ENCODE measurements at places on chromosomes 1 and 21.

DNA sequence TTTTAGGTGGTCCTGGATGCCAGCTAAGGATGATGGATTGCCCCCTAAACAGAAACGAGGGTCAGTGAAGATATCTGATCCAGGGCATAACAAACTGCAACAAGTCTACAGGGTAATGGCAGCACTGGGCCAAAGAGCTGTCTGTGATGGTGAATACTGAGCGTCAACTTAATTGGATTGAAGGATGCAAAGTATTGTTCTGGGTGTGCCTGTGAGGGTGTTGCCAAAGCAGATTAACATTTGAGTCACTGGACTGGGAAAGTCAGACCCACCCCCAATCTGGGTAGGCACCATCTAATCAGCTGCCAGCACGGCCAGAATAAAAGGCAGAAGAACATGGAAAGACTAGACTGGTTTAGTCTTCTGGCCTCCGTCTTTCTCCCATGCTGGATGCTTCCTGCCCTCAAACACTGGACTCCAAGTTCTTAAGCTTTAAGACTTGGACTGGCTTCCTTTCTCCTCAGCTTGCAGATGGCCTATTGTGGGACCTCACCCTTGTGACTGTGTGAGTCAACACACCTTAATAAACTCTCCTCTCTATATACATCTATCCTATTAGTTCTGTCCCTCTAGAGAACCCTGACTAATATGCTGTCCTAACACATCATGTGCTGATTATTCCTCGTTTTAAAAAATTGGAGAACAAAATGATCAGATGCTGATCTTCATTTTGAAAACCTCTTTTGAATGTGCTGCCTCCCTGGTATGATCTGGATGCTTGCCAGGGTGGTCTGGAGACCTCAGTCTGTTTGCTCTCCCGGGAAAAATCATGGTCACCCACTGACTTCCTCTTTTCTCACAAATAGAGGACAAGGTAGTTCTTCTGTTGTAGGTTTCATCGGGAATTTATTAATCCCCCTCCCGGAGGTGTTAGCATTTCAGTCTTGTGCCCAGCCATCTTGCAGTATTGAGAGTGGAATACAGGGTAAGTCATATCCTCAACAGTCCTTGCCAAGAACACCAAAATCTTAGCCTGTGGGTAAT is 234.7 kb downstream of the SETD4 start:
- no peak for DNase-seq

DNA sequence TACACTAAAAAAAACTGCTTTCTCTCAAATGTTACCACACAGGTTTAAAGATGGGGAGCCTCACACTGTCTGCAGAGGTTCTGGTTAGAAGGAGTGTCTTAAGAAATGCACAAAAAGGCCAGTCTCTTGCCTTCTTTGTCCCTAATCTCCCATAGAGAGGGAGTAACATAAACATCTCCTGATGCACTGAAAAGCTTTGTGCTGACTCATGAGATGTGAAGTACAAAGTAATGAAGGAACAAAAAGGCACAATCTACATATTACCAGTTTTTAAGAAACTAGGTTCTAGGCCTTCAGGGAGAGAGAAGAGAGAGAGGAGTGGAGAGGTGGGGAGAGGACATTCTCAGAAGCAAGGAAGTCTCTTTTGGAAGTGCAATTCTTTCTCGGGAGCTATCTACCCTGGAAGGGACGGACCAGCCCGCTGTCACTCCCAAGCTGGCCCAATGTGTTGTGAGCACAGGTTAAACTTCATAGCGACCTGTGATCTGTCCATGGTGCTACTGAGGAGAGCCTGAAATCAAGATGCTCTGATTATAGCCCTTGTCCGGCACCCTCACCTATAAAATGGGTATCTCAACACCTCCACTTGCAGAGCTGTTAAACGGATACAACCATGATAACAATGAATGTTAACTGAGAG is 458.1 kb downstream of the DISC1 start:
- no peak for DNase-seq

- peak; percentile 67 for DNase-seq
Observed at GRCh38 chr1:51192213-51192843, 43.7 kb upstream of the RNF11 start.

DNA sequence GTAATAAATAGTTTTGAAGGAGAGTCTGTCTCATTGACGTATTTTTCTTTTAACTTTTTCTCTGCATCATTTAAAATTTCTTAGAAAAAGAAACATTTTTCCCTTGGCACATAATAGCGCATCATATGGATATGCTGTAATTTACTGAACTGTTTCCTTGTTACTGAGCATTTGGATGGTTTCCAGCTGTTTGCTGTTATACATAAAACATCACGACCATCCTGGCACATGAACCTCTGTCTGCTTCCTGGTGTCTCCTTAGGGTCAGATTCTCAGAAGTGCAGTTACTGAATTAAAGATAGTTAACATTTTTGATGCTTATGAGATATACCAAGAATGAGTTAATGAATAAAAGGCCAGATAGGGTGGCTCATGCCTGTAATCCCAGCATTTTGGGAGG is 67.2 kb downstream of the BACE2 start:
- DNase-seq = no peak

- DNase-seq = no peak
Observed at GRCh38 chr1:85146972-85147359, 53.9 kb downstream of the SYDE2 start.

GRCh38 chr1:186231861-186232436 is 143.1 kb downstream of the TPR start:
- no peak for DNase-seq

GRCh38 chr1:67484492-67484891 is 54.3 kb upstream of the SERBP1 start:
- no peak for DNase-seq

GRCh38 chr21:14353231-14353630 is 29.7 kb downstream of the HSPA13 start:
- no peak for DNase-seq

- no peak for DNase-seq
Observed at GRCh38 chr1:33247545-33247944, 8.7 kb upstream of the ZNF362 start.

GRCh38 chr1:88376421-88376820 is 307.7 kb upstream of the PKN2 start:
- DNase-seq = no peak

DNA sequence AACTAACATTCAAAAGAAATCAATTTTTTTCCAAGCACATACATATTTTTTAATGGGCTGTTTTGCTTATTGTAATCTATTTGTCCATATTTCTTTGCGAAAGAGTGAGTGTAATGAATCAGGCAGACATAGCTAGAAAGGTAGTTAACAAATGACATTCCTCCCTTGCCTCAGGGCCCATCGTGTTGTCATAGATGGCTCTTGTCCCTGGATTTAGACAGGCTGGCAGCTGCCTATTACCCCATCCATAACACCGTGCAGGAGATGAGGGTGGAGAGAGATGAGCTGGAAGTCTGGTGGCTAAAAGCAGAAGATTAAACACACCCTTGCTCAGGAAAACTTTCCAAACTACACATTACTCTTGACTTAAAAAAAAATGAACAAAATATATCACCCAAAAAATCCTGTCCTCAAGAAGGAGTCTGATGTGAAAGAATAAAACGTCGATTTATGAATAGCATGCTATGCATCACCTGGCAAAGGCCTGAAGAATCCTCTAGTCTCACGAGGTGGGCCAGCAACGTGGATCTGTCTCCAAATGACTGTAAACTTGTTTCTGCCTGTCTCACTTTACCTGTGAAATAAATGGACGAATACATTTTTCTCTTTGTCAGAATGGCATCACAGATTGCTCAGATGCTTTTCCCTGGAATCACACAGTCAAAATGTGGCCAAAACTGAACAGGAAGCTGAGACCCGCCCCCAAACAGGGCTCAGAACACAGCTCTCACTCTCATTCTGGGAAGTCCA is 55.7 kb downstream of the C21orf91 start:
- DNase-seq = no peak

GRCh38 chr1:119632103-119632490 is 16.0 kb downstream of the ZNF697 start:
- no peak for DNase-seq

DNA sequence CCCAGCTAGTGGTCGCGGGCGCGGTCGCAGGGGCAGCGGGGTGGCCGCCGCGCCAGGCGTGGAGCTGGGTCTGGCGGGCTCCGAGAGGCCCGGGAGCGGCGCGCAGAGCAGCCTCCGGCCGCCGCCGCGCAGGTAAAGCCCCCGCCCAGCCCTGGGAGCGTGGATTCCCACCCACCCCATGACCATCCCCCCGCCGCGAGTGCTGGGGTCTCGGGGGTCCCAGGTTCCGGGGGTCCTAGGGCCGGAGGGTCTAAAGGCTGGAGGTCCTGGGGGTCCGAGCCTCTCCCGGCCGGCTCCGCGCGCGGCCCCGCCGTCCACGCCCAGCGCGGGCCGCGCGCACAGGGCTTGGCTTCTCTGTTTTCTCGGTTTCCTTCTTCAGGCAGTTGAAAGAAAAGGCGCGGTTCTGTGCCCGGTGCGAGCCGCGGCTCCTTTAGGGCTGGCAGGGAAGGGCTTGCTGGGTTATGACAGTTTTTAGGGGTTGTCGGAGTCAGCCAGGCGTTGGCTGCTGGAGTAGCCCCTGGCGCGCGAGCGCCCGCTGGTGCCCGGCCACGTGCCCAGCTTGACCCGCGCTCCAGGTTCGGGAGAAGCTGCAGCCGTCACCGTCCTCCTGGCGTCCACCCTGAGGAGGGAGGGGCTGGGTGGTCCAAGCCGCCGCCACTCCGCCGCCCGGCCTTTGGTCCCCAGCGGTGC is 359 bp downstream of the LRRC3 start:
- peak; percentile 50 for DNase-seq

DNA sequence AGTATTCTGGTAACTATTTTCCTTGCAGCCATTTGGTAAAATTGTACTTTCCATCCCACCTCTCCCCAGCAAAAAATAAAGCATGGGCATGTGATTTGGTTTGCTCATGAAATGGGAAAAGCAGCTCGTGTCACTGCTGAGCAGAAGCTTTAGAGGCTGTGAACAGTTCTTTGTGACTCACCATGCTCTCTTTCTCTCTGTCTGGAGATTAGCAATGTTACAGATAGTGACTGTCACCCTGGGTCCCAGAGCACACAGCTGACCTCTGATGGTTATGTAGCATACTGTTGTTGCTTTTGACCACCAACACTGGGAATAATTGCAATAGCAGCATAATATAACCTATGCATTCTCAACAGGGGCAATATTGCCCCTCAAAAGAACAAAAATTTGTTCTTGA is 70.6 kb downstream of the RGS2 start:
- peak; percentile 7 for DNase-seq

GRCh38 chr1:230067871-230068620 is 1.0 kb downstream of the GALNT2 start:
- DNase-seq = peak; percentile 64

DNA sequence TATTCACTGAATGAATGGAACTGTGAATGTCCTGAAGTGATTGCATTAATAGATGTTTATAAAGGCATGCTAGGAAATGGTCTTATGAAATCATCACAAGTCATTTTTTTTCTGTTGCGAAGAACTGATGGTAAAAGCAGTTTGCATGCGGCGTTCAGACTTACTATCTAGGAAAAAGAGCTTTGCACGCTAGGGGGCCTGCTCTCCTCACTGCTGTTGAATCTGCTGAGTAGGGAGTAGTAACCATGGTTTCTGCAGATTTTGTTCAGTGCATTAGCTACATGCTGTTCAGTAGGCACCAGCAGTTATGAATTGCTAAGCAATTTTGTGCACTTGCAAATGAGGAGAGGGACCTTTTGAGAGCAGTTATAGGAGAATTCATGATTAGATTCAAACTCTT is 57.9 kb downstream of the CENPF start:
- DNase-seq = peak; percentile 65

GRCh38 chr1:3091334-3091733 is 22.3 kb downstream of the PRDM16 start:
- no peak for DNase-seq

DNA sequence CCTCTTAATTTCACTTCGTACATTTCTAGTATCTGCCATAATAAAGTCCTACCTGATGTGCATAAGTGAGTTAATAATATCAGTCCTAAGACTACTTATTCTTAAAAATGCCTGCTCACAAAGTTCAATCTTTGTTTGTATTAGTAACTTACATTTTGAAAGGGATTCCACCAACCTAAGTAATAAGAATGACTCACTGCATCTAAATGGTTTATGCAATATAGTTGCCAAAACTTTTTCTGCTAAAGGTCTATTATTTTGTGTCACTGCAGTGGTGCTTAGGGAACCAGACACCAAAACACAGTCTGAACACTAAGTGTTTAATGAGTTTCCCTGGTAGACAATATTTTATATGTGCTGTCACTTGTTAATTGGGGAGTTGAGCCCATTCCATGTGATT is 1.8 kb downstream of the ZNF669 start:
- DNase-seq = peak; percentile 48

DNA sequence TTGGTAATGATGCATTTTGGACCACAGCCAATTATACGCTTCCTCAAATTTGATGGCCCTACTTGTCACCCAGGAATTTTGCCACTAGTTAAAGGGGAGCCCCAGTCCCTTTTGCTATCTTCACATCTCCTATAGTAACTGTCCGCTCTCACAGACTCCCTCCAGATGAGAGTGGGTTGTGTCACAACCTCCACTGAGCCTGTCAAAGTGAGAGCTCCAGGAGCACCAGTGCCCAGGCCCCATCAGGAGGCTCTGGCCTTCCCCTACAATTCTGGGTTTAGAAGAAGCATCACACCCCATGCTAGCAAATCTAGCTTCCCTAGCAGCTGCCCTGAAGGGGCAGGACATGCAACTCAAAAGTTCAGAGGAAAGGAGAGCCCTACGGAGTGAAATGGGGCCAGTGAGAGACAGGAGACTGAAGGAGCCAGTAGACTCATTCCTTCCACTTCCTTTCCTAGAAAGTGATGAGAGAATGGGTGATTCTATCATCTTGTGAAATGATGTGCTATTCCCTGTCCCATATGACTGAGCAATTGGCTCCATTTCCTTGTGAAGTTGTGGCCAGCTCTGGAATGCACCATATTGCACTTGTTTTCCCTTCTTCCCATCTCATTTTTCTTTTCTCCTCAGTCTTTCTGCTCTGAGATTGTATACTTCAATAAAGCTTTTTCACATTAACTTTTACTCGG is 541.3 kb downstream of the DPYD start:
- peak; percentile 14 for DNase-seq

- DNase-seq = peak; percentile 47
Observed at GRCh38 chr1:151009206-151009587, 948 bp downstream of the PRUNE1 start.

DNA sequence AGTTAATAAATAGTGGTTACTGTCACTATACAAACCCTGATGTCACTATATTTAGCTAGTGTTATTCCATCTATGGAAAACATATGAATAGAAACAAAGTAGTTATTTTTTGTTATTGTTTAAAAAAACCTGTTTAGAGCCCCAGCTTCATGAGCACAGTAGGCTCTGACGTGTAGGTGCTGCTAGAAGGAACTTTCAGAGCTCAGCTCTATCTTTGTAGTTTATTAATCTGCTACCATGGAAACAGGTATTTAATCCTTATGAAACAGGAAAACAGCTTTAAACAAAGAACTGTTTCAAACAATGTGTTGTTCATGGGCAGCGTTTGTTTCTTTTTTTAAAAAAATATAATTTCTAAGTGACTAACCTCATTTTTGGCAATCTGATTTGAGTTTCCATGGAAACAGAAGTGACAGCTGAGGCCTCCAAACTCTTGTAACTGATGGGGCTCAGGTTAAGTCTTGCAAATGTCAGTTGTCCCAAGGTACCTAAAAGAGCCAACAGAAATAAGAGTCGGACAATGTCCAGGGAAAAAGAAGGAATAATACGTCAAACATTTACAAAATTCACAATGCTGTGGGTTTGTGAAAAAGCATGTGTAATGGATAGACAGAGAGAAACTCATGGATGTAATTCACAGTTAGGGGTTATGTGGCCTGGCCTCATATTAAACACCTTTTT is 162.0 kb upstream of the C21orf91 start:
- DNase-seq = no peak
